ENCODE measurements at places on chromosomes 3 and 15.

- no peaks in the 10 kb centered on the region for H3K27me3 ChIP-seq
- H3K27ac ChIP-seq: no peak overlapping the region
- no peaks in the 10 kb centered on the region for H3K36me3 ChIP-seq
- no peak overlapping the region for H3K4me3 ChIP-seq
- no peaks in the 10 kb centered on the region for H3K4me1 ChIP-seq
- DNase-seq: no peak
Observed at GRCh38 chr3:99240700-99241099, 339.2 kb upstream of the DCBLD2 start.

DNA sequence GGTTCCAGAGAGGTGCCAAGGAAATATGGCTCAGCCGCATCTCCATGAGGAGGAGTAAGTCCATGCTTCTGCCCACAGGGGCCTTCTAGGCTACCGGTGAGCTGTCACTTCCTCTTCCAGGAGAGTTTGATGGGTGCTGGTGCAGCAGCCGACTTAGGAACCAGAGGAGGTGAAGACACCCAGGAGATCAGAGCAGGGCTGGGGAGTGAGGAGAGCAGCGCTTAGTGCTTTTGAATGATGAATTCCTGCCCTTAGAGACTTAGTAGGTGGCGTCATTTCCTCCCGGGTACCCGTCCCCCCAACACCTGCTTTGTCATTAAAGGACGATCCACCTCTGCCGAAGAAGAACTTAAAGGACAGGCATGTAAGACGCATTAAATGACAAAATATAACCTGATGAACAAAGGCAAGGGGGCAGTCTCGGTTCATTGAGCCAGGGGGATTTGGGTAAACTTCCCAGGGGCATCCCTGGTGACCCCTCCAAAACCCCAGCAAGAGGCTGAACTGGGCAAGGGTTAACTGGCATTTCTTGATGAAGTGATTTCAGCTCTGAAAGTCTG, 67.6 kb downstream of the HES1 start:
- peaks cover 46% of the 10 kb centered on the region for H3K4me1 ChIP-seq
- H3K27ac ChIP-seq: no peak overlapping the region
- H3K4me3 ChIP-seq: peak overlapping the region; percentile 35

- H3K27me3 ChIP-seq: peaks cover 48% of the 10 kb centered on the region
- DNase-seq: no peak
- no peak overlapping the region for H3K4me3 ChIP-seq
- no peaks in the 10 kb centered on the region for H3K36me3 ChIP-seq
- H3K4me1 ChIP-seq: peaks cover 10% of the 10 kb centered on the region
Observed at GRCh38 chr3:198112031-198112430, 152.0 kb downstream of the LMLN start.

DNA sequence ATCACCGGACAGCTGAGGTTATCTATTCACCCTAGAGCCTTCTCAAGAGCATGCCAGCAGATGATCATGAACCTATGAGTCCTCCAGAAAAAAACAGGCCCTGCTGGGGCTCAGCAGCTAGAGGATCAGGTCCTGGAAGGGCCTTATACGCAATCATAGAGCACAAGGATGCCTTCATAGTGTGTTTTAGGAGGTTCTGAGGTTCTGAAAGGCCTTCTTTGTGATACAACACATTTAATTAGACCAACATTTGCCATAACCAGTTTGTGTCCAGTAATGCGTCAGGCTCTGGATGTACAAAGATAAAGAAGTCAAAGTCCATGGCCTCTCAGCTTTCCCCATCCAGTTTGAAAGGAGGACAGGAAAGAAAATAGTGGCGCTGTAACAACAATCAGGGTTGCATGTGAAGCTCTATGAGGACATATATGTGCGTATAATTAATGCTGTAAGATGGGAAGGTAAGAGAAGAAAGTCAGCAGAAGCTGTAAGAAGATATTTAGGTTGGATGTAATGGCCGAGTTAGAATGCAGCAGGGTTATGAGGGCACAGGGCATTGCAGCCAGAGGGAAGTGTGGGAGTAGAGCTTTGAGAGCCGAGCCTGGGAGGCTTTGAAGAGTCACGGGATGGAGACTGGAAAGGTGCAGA, 302.6 kb upstream of the TBL1XR1 start:
- no peak overlapping the region for H3K4me3 ChIP-seq
- no peaks in the 10 kb centered on the region for H3K4me1 ChIP-seq
- H3K27ac ChIP-seq: no peak overlapping the region
- no peaks in the 10 kb centered on the region for H3K36me3 ChIP-seq
- no peaks in the 10 kb centered on the region for H3K27me3 ChIP-seq

DNA sequence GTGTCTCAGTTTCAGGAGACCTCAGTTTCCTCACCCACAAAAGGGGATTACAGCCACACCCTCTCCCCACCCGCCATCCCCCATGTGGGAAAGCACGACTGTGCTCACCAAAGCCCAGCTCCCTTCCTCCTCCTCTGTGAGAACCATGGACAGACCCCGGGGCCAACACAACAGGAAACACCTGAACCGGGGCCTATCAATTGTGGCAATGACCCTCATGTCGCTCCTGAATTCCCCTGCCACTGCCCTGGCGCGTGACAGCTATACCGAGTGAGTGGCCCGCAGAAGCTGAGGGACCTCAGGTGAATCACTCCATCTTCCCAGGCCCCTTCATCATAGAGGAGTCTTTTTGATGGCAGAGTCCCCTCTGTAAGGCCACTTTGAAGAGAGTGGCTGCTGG, 28.6 kb downstream of the PLEKHO2 start:
- no peaks in the 10 kb centered on the region for H3K36me3 ChIP-seq
- no peaks in the 10 kb centered on the region for H3K27me3 ChIP-seq
- DNase-seq: no peak
- H3K27ac ChIP-seq: peak overlapping the region; percentile 49

DNA sequence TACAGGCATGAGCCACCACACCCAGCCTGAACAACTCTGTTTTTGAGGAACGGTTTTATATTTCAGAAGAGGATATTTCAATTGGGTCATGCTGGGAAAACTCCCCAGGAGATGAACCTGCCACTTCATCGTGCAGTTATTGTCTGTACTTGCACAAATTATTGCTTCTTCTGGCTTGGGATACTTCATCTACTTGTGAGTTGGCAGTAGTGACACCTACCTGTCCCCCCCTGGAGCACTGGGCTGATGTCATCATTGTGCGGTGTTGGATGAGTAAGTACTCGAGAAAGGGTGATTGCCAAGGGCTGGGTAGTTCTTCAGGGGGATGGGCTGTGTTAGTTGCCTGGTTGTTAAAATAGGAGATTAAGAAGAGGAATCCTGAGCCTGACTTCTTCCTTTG, 85.1 kb upstream of the SAMMSON start:
- H3K27me3 ChIP-seq: no peaks in the 10 kb centered on the region
- no peak overlapping the region for H3K4me3 ChIP-seq
- DNase-seq: no peak
- no peaks in the 10 kb centered on the region for H3K36me3 ChIP-seq
- no peak overlapping the region for H3K27ac ChIP-seq

DNA sequence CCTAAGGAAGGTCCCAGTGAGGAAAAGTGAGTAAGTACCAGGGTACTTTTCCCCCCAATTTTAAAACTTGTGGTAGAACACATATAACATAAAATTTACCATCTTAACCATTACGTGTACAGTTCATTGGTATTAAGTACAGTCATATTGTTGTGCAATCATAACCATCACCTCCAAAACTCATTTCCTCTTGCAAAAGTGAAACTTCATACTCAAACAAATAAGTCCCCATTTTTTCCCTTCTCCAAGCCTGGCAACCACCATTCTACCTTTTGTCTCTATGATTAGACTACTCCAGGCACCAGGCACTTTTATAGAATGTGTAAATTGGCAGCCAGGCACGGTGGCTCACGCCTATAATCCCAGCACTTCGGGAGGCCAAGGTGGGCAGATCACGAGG, 12.2 kb downstream of the PRC1 start:
- peak; percentile 48 for DNase-seq
- H3K27me3 ChIP-seq: no peaks in the 10 kb centered on the region
- H3K27ac ChIP-seq: no peak overlapping the region
- H3K36me3 ChIP-seq: peaks cover 16% of the 10 kb centered on the region
- peaks cover 7% of the 10 kb centered on the region for H3K4me1 ChIP-seq
- H3K4me3 ChIP-seq: no peak overlapping the region

GRCh38 chr15:70132139-70132538, 34.4 kb upstream of the TLE3 start:
- H3K27me3 ChIP-seq: no peaks in the 10 kb centered on the region
- H3K27ac ChIP-seq: no peak overlapping the region
- no peak for DNase-seq

- no peak overlapping the region for H3K27ac ChIP-seq
- H3K4me3 ChIP-seq: no peak overlapping the region
- no peaks in the 10 kb centered on the region for H3K27me3 ChIP-seq
- H3K36me3 ChIP-seq: no peaks in the 10 kb centered on the region
Observed at GRCh38 chr3:175941352-175941751, 1082.2 kb downstream of the NAALADL2 start.

GRCh38 chr15:40958723-40959122, 5.5 kb downstream of the CHAC1 start:
- peaks cover 14% of the 10 kb centered on the region for H3K4me1 ChIP-seq
- no peaks in the 10 kb centered on the region for H3K36me3 ChIP-seq
- no peak overlapping the region for H3K4me3 ChIP-seq
- DNase-seq: no peak

Measured in common myeloid progenitor, CD34-positive (primary cell).